ENCODE measurements at places on chromosomes 6 and 20.

DNA sequence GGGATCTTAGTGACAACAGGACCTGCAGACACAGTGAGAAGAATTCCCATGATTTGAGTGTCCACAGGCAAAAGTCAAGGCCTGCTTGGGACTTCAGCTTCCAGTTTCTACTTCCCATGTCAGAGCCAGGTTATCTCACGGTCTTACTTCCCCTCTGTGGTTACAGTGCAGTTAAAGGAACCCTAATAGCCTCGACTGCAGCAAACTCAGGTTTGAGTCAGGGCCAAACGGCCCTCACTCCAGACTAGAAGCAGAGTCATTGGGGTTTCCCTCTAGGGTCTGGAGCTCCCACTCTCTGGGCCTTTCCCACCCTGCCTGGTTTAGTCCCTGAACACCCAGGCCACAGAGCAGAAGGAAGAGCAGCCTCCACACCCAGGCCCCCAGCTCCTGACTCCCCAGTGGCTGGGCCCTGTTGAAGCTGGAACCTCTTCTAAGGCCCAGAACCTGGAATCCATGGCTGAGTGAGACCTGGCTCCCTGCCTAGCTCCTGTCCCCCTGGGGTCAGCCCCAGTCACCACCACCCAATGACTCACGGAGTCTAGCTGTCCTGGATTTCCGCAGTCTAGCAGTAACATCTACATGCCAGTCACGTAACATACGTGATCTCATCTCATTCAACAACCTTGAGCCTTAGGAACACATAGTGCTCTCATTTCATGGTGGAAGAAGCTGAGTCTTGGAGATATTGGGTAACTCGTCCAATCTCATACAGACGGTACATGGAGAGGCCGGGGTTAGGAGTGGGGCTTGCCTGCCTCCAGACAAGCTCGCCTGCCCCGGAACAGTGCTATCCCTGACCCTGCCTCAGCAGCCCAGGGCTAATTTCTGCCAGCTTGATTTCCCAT is 9.2 kb upstream of the GHRH start:
- peak; percentile 89 for DNase-seq

DNA sequence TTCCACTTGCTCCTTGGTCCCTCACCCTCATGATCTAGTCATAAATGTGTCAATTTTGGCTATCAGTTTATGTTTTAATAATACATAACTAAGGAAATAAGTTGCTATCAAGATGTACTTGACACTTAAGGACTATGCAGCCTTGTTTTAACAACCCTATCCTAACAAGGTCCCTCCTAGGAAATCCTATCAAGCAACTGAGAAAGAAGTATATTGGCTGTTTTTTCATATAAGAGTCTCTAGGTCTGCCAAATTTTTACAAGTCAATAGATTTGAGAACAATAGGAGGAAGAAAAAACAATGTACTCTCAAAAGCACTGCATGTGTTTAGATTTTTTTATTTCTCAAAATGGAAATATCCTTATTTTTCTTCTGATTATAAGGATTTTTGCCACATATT is 14.7 kb downstream of the FILIP1 start:
- DNase-seq = no peak

- no peak for DNase-seq
Observed at GRCh38 chr20:11921321-11921720, 3.6 kb downstream of the BTBD3 start.

DNA sequence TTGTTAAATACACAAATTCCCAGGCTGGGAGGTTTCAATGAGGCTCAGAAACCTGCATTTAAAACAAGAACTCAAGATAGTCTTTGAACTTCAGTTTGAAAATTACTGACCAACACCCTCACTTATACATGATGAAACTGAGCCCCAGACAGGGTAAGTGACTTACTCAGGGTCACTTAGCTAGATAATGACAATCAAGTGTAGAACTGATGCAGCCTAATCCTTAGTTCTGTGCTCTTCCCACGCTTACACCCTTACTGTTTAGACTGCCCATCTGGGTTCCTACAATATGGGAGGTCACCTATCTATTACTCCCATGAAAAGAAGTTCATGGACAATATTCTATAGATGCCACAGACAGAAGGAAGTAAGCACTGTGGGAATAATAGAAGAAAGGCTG is 24.5 kb upstream of the FAM135A start:
- DNase-seq = no peak

- peak; percentile 35 for DNase-seq
Observed at GRCh38 chr6:41546866-41547798, 951 bp downstream of the FOXP4 start.

DNA sequence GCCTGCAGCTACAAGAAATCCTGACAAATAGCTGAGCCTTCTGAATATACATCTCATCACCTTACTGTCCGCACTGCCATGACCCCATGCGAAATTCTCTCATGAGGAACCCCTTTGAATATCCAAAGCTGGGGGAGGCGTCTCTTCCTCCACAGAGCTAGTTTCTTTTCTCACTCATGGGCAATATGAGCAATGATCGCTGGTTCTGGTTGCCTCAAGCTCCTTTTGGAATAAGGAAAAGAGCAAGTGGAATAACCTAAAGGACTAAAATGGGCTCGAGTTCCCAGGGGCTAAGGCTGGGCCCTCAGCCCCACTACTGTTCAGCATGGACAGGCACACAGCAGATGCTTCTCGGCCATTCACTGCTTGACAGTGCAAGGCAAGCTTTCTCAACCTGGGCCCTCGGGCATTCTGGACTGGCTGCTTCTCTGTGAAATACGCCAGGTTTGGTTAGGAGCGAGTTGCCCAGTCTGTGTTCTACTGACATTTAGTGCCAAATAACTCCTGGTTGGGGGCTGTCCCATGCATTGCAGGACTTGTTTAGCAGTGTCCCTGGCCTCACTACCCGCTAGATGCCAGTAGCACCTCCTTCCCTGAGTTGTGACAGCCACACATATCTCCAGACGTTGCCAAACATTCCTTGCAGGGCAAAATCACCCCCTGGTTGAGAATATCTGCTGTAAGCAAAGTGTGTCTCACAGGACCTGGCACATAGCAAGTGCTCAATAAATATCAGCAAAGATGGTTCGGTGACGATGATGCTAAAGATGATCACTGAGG is 156.8 kb downstream of the CEBPB start:
- no peak for DNase-seq

DNA sequence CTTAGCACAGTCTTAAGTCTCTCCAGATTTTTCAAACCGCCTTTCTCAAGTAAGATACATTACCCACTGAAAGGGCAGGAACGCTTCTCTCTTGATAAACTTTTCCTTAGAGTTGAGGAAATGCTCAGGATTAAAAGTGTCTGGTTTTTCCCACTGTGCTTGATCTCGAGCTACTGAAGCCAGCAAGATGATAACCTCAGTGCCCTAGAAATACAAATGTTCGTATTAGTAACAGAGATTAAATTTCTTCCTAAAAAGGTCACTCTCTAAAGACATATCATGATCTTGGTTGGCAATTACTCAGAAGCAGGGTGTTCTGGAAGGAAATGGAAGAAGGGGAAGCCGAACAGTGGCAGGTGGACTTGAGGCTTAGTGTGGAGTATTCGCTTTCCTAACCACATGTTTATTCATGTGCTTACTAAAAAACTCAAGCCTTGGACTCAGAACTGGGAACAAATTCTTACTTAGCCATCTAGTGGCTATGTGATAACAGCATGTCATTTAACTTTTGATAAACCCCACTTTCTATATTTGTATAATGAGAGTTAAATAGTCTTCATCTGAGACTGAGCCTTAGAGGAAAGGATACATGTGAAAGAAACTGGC is 20.1 kb downstream of the C6orf141 start:
- peak; percentile 60 for DNase-seq

GRCh38 chr6:3363296-3364025 is 93.4 kb downstream of the SLC22A23 start:
- no peak for DNase-seq

DNA sequence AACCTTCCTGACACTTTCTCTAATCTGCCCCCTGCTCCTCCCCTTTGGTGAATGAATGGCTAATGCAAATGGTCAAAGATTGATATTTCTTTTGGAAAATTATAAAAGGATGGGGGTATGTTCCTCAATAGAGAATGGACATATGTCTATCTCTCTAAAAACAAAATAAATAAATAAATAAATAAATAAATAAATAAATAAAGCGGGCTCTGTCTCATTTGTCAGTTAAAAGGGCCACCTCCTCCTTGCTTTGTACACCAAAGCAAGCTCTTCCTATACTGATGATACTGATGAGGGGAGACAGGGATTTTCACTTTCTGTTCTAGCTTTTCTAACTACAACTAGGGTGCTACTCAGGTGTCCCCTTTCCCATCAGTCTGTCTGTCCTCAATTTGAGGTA is 135.5 kb upstream of the SPACA1 start:
- no peak for DNase-seq

DNA sequence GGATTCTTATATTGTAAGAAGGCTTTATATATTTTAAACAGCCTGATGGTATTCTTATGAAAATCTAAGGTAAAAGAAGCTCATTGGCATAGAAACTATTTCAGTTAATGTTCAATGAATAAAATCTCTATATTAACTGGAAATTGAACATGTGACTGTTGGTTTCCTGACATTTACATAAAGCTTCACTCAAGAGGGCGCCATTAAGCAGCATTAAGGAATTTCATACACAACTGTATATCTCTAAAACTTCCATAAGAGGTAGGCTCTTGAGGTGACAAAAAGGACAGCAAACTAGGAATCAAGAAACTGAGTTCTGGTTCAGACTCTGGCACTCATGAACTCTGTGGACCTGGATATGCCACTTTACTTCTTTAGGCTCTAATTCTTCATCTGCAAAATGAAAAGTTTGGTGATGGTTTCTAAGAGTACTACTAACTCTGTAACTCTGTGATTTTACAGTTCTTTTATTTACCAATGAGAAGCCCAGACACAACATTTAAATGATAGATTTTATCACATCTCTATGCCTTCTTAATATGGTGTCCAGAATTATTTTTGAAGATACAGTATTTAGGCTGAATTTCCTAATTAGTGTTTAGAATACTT is 147.5 kb downstream of the FLRT3 start:
- peak; percentile 1 for DNase-seq

DNA sequence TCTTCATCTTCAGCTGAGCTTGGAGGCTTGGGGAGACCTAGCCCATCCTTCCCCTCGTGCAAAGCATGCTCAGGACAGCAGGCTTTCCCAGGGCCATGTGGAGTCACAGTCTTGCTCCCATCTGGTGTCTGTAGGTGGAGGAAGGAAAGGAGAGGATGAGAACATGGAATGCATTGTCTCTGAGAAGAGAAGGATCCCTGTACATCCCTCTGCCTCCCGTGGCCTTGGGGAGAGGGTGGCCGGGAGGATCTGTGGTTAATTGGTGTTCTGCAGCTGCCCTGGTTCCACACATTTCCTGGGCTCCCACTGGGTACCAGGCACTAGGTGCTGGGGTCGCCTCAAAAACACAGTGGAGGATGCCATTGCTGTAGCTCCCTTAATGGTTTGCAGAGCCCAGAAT is 134.5 kb downstream of the PHACTR3 start:
- no peak for DNase-seq

DNA sequence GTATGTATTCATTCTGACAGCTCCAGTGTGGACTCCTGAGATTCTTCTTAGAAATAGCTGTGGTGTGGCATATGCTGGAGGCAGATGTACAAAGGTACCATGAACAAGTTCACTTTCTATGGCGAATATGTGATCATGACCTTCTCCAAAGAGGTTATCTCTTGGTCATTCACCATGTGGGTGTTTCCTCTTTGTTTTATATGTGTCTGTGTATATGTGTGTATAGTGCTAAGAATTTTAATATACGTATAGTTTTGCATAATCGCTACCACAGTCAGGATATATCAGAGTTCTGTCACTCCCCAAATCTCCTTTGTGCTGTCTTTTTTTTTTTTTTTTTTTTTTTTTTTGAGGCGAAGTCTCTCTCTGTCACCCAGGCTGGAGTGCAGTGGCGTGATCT is 47.1 kb downstream of the PHACTR2 start:
- no peak for DNase-seq

DNA sequence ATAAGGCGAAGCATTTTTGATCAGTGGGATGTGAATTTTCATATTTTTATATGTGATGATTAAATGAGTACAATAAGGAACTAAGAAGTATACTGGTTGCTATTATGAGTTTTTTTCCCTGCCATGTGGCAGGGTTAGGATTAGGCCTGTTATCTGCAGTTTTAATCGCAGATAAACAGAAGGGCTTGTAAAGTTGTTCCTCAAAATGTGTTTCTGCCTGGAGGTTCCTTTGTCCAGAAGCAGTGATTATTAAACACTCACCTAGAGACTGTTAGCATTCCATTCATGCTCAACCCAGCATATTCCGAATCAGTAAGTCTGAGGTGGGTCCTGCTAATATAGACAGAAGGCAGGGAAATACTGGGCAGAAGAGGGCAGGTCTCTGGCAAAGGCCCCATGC is 316.0 kb downstream of the CLIC5 start:
- peak; percentile 53 for DNase-seq

- no peak for DNase-seq
Observed at GRCh38 chr6:74050921-74051320, 354.9 kb downstream of the CD109 start.

DNA sequence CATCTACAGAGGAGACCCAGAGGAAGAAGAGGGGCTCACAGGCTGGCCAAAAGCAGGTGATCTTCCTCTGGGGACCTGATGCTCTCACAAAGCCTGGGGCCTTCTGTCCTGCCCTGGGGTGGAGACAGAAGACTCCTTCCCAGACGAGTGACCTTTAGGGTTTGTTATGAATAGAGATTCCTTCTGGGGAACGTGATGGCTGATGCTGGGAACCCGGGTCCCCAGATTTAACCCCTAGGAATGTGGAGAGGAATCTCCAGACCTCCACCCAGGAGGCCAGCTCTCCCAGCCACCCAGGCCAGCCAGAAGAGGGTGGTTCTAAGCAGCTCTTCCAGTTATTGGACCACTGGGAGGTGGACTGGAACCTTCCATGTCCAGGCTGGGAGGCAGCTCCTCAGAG is 16.8 kb upstream of the CCN5 start:
- DNase-seq = no peak

GRCh38 chr20:60271597-60271996 is 313.4 kb downstream of the CDH26 start:
- no peak for DNase-seq

DNA sequence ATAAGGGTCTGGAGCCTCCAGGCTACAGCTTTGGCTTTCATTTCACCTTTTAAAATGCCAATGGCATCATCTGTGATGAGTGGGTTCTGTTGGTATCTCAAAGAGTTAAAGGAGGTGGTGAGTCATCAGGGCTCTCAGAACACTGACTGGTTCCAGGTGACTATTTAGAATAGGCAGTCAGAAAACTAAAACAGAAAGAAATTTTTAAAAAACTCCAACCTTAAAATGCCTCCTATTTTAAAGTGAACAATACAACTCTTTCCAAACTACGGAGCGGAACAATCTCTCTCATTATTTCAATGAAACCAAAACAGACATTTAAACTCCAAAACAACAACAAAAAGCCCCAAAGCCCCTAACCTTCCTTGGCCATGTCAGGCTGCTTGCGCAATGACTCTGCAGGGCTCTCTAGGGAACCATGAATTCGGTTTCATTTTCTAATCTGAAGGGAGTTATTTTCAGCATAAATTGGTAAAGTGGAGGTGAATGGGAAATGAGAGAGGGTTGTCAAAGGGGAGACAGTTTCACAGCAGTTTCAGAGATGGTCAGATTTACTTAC is 194.9 kb downstream of the KIF6 start:
- no peak for DNase-seq

- no peak for DNase-seq
Observed at GRCh38 chr6:112176175-112176574, 78.2 kb downstream of the LAMA4 start.

Data from KBM-7 (cell line).